AG09319 (cell line): ENCODE measurements at places on chromosomes 12 and 14.
A peak's percentile ranks its signal among the peaks of the same experiment; 100 is the strongest.

DNA sequence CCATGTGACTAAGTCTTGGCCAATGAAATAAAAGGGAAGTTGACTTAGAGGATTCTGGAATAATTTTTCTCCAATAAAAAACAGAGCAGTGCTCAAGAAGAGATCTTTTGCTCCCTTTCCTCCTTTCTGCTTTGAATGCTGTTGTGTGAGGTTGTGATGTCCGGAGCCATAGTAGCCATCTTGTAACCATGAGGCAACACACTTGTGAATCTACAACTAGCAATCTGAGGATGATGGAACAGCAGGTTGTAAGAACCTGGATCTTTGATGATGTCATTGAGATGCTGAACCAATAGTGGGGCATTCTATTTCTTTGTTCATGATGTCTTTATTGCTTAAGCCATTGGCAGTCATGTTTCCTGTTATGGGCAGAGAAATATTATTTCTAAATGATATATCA, 230.0 kb upstream of the SRRM4 start:
- DNase-seq: no peak

DNA sequence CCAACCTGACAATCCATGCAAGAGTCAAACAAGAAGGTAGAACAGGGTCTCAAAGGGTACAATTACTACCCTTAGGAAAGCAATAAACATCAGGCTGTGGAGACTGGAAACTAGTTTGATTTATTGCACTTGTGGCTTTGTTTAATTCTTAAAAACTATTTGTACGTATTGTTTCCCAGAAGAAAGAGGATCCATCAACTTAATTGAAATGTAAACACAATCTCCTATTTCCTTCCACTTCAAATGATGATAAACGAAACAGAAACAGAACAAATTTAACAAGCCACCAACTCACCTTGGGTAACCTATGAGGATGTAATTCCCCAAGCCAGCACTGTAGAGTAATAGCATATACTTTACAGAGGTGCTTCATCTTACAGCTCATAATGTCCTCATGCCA, 8.0 kb downstream of the STXBP6 start:
- no peak for DNase-seq

- DNase-seq: no peak
Measured at GRCh38 chr12:108515916-108516315, 839 bp downstream of the FICD start.

DNA sequence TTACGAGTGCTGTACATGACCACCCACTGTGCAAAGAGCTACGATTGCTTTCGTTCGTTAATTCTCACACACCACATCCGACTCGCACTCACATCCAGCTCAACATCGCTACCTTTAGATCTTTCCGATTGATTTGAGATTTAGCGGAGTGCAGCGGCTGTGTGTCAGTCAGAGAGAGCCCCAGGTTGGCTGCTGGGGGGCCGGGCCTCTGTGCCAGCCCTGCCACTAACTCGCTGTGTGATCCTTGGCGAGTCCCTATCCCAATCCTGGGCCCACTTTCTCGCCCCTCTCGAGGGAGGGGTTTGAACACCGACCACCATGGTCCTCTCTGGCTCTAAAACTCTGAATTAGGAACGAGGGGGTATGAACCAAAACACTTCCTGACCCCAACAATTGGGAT, 8.6 kb downstream of the DLK1 start:
- DNase-seq: no peak

- no peak for DNase-seq
Measured at GRCh38 chr14:80381807-80382363, 170.6 kb upstream of the DIO2 start.

GRCh38 chr12:109702111-109702841, 11.3 kb upstream of the FAM222A start:
- DNase-seq: no peak

DNA sequence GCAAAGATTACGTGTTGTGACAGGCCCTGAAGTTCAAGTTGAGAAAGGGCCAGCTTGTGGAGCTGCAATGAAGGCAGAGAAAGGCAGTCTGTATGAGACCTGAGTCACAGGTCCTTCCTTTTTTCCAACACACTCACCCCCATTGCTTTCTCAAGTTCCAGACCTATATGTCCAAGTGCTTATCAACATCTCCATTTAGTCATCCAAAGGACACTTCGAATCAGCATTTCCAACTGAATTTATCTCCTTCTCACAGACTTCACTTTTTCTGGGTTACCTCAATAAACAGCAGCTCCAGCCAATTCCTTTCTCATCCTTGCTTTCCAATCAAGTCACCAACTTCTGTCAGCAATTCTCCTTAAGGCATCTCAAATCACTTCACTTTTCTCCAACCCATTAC, 56.4 kb upstream of the KIF21A start:
- DNase-seq: no peak

GRCh38 chr12:113030875-113031525, 25.5 kb upstream of the DTX1 start:
- DNase-seq: peak; percentile 34

GRCh38 chr14:97185186-97185585, 388.0 kb downstream of the VRK1 start:
- no peak for DNase-seq

- DNase-seq: no peak
Measured at GRCh38 chr14:98954349-98955000, 317.5 kb downstream of the BCL11B start.

- DNase-seq: no peak
Measured at GRCh38 chr14:60215520-60216420, 33.3 kb upstream of the PPM1A start.

GRCh38 chr14:105336477-105337287, 22.1 kb downstream of the PACS2 start:
- DNase-seq: no peak

DNA sequence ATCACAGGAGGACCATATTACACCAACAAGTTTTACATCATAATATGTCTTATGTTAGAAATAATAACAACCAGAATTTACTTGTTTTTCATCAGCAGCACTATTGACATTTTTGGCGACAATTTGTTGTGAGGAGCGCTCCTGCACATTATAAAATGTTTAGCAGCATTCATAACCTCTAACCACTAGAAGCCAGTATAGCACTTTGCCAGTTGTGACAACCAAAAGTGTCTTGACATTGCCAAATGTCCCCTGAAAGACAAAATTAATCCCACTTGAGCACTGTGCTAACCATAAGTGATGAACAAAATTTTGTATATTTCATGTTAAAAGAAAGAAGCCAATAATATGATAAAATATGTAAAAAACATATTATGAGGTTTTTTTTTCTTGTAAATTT, 356.9 kb upstream of the LMO3 start:
- no peak for DNase-seq

GRCh38 chr12:126228936-126229335, 1163.7 kb downstream of the AACS start:
- DNase-seq: no peak

- no peak for DNase-seq
Measured at GRCh38 chr12:53230108-53230845, 1.7 kb downstream of the RARG start.

GRCh38 chr14:50082308-50082742, 34.0 kb downstream of the VCPKMT start:
- no peak for DNase-seq

DNA sequence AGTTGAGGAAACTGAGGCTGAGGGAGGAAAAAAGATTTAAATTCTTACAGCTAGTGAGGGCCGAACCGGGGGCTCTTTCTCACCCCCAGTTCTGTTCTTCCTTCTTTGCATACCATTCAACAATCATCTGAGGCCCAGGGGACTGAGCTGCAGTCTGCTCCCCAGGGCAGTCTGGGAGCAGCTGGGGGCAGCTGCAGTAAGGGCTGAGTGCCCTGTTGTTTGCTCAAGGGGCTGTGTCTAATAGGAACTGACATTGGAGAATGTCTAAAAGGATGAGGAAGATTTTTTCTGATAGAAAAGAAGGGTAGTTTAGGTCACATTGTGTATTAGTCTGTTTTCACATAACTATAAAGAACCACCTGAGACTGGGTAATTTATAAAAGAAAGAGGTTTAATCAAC, 42.2 kb downstream of the SLC17A8 start:
- no peak for DNase-seq

DNA sequence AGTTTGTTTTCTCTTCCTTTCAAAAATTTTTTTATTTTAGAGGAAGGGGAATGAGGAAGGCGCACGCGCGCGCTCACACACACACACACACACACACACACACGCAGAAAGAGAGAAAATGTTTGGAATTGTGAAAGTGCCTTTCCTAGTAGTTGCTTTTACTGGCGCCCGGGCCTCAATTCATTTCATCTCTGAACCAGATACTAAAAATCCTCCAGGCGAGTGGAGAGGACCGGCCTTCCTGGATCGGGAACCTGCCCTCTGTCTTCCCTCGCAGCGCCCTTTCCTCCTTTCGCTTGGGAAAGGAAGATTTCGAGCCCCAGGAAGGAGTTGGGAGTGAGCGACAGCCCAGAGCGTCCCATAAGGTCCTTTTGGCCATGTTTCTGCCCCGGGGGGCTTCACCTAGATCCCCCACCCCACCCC, 7.8 kb upstream of the TBX3 start:
- no peak for DNase-seq

- DNase-seq: no peak
Measured at GRCh38 chr12:105864901-105865300, 273.9 kb downstream of the NUAK1 start.

- DNase-seq: no peak
Measured at GRCh38 chr14:89667983-89668382, 250.9 kb upstream of the FOXN3 start.

GRCh38 chr12:67692966-67693365, 44.4 kb downstream of the DYRK2 start:
- DNase-seq: no peak

- no peak for DNase-seq
Measured at GRCh38 chr14:69986336-69986735, 107.1 kb downstream of the SMOC1 start.

- DNase-seq: no peak
Measured at GRCh38 chr14:74945852-74946658, 9.3 kb downstream of the PGF start.

GRCh38 chr12:10048526-10048925, 18.0 kb downstream of the CLEC9A start:
- DNase-seq: no peak

GRCh38 chr12:116547955-116548501, 11.2 kb upstream of the MAP1LC3B2 start:
- DNase-seq: no peak

GRCh38 chr14:22668417-22668816, 24.3 kb upstream of the OR6J1 start:
- DNase-seq: no peak

- DNase-seq: no peak
Measured at GRCh38 chr12:52924764-52925716, 20.2 kb upstream of the KRT8 start.

DNA sequence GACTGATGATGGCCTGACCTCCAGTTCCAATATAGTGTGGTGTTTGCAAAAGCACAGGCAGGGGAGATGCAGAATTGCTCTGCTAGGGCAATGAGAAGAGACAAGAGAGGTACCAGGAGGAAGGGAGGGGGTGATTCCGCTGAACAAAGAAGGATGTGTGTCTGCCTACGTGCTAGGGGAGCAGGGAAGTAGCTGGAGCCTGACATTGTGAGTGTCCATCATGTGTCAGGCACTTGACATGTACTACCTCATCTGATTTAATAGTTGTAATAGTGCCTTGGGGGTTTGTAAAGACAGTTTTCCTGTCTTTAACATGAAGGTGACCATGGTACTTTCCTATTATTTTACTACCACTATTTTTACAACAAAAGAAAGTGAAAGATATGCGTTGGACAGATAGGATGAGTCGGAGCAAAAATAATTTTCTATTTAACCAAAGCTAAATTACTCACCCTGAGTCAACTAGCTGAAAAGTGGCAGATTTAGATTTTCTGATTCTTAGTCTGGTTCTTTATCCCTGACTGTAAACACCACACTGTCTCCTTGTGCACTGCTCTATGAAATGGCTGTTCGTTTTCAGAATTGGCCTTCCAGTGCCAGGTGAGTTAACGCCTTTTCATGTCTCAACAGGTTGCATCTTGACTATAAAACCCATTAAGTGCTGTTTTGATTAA, 33.7 kb upstream of the TEAD4 start:
- no peak for DNase-seq
